ENCODE measurements at places on chromosomes 4 and X. TPM values are rescaled to one million over a fixed set of nuclear protein-coding genes. Genes with fewer than 3 reads are reported as not detected.

DNA sequence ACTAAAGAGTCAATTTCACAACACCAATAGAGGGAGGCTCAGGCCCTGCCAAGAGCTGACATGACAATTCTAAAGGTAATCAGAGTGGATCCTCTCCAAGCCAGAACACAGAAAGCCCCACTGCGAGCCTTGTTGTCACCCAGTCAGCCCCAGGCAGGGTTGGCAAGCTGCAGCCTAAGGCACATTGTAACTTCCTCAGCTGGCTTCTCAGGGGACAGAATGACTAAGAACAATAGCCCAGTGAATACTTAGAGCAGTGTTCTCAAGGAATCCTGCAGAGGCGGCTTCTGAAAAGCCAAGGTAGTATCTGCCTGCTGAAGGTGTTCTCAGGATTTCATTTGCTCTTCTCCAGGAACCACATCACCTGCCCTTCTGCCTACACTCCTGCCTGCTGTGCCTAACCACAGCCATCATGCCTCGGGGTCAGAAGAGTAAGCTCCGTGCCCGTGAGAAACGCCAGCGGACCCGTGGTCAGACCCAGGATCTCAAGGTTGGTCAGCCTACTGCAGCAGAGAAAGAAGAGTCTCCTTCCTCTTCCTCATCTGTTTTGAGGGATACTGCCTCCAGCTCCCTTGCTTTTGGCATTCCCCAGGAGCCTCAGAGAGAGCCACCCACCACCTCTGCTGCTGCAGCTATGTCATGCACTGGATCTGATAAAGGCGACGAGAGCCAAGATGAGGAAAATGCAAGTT, at the start of gene MAGEB4:
Gene MAGEB4 (plus strand): TSS at position 277 of the 692 bp plus-strand sequence. CDS start 136 bp downstream, at position 413.
- no peaks in the 10 kb centered on the region for H3K4me1 ChIP-seq
- no peak within 1 kb of the TSS for H3K4me3 ChIP-seq
- H3K27me3 ChIP-seq = no peaks in the 10 kb centered on the region
- H3K36me3 ChIP-seq = no peaks in the 10 kb centered on the region

DNA sequence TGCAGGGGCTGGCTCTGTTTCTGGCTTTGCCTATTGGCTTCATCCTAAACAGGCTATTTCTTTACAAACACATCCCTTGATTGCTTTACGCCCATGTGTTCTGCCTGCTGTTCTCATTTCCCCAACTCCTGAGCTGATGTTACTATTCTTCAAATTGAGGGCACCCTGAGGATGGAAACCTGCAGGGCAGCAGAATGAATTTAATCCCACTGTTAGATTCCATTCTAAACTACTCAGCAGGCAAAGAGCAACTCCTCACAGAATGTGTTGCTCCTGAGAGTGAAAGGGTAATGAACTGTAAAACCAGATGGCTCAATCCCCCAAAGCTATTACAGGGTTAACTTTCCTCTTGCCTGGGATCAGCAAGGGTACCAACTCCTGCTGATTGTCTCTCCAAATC, 75.7 kb downstream of the ANKRD50 start:
- H3K27me3 ChIP-seq = no peaks in the 10 kb centered on the region
- H3K4me1 ChIP-seq = peaks cover 10% of the 10 kb centered on the region
- no peaks in the 10 kb centered on the region for H3K36me3 ChIP-seq
- H3K27ac ChIP-seq = no peak overlapping the region

- no peaks in the 10 kb centered on the region for H3K36me3 ChIP-seq
- no peak for DNase-seq
- no peak overlapping the region for H3K27ac ChIP-seq
- H3K4me3 ChIP-seq = no peak overlapping the region
Observed at GRCh38 chr4:114383721-114384120, 214.9 kb upstream of the UGT8 start.

GRCh38 chrX:103918050-103918449, 44.4 kb upstream of the TMSB15B start:
- no peaks in the 10 kb centered on the region for H3K36me3 ChIP-seq
- peak; percentile 38 for DNase-seq
- H3K27ac ChIP-seq = no peak overlapping the region
- no peaks in the 10 kb centered on the region for H3K27me3 ChIP-seq
- no peaks in the 10 kb centered on the region for H3K4me1 ChIP-seq

DNA sequence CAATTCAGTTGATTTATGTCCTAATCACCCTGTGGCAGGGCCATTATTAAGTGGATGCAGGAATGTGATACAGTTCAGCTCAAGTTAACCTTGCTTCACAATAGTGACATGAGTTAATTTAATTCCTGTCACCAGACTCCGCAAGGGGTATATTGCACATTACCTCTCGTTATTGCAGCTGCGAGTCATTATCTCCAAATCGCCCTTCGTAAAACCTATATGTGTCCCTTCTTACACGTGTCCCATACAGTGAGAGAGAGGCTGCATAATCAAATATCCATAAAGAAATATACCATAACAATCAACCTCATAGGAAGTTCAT, 369.9 kb upstream of the ANXA10 start:
- no peaks in the 10 kb centered on the region for H3K4me1 ChIP-seq
- no peaks in the 10 kb centered on the region for H3K27me3 ChIP-seq
- no peak for DNase-seq
- no peak overlapping the region for H3K27ac ChIP-seq
- H3K36me3 ChIP-seq = no peaks in the 10 kb centered on the region
- H3K4me3 ChIP-seq = no peak overlapping the region

DNA sequence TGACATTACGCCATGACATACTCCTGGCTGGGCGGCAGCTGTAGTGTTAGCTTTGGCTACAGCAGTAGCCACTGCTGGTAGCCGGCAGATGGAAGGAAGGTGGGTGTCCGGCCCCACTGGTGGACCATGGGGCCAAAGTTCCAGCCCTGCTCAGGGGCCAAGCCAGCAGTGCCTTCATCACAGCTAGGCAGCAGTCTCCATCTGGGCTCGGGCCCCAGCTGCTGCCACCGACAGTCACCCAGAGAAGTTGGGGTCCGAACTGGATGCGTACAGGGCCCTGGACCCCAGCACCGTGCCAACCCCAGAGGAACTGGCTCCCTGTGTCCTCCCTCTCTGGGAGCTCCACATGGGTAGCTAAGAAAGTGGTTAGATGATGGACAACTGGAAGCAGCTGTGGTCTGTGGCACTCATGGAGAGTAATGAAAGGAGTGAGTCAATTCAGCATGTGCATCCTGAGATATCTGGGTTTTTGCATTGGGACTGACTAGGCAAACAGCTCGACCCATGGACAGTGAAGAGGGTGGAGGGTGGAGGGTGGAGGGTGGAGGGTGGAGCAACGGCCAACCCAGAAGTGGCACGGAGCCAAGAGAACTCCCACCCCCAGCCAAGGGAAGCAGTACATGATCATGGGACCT, 366.6 kb upstream of the GRIA3 start:
- H3K27ac ChIP-seq = no peak overlapping the region
- no peaks in the 10 kb centered on the region for H3K4me1 ChIP-seq
- no peak overlapping the region for H3K4me3 ChIP-seq
- H3K36me3 ChIP-seq = no peaks in the 10 kb centered on the region
- H3K27me3 ChIP-seq = no peaks in the 10 kb centered on the region
- no peak for DNase-seq

- H3K36me3 ChIP-seq = no peaks in the 10 kb centered on the region
- no peak overlapping the region for H3K4me3 ChIP-seq
- no peak overlapping the region for H3K27ac ChIP-seq
- H3K4me1 ChIP-seq = peaks cover 6% of the 10 kb centered on the region
- DNase-seq = no peak
Observed at GRCh38 chrX:38651625-38652601, 90.6 kb downstream of the TSPAN7 start.

DNA sequence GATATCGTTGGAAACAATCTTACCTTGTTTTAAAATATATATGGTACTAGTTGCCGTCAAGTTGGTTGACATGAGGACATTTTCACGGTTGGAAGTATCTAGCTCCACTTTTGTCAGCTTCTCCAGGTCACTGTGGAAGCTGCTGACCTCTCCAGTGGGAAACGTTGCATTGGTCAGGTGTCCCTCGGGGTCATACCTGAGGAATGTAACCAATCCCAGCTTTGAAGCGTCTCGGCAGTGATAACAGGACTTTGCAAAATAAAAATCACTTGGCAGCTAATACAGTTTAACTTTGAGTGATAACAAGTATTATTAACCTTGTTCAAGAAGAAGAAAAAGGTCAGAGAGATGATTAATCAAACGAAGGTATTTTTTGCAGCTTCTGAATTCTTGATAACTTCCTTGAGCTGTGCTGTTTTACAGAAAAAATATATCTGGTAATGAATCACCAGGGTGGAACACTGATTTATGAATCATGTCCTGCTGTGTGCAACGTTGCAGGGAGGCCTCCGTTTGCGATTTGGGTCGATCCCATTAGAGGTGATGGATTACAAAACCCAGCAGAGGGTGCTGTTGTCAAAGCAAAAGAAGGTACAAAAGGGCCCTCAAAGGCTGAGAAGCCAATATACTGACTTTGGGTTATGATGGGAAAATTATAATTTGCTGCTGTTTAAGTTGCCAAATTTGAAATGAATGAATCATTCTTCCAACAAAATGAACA, 60.1 kb downstream of the SH2D1A start:
- H3K27me3 ChIP-seq = no peaks in the 10 kb centered on the region
- no peak overlapping the region for H3K4me3 ChIP-seq
- peak; percentile 35 for DNase-seq
- H3K27ac ChIP-seq = no peak overlapping the region
- peaks cover 6% of the 10 kb centered on the region for H3K4me1 ChIP-seq
- H3K36me3 ChIP-seq = no peaks in the 10 kb centered on the region

F8A1 gene
- total RNA-seq = 20.8 TPM

GABRE gene
- total RNA-seq = 64.9 TPM

DUSP9 gene
- not detected for total RNA-seq

MAML3 gene
- total RNA-seq = 11.4 TPM
